ENCODE measurements at places on chromosomes 3 and 15.

GRCh38 chr3:119918992-119919933 is 137.4 kb downstream of the NR1I2 start:
- no peak for DNase-seq

- no peak for DNase-seq
Measured at GRCh38 chr3:115272036-115272824, 125.1 kb upstream of the ZBTB20 start.

GRCh38 chr15:91974321-91974720 is 120.8 kb downstream of the SLCO3A1 start:
- no peak for DNase-seq

DNA sequence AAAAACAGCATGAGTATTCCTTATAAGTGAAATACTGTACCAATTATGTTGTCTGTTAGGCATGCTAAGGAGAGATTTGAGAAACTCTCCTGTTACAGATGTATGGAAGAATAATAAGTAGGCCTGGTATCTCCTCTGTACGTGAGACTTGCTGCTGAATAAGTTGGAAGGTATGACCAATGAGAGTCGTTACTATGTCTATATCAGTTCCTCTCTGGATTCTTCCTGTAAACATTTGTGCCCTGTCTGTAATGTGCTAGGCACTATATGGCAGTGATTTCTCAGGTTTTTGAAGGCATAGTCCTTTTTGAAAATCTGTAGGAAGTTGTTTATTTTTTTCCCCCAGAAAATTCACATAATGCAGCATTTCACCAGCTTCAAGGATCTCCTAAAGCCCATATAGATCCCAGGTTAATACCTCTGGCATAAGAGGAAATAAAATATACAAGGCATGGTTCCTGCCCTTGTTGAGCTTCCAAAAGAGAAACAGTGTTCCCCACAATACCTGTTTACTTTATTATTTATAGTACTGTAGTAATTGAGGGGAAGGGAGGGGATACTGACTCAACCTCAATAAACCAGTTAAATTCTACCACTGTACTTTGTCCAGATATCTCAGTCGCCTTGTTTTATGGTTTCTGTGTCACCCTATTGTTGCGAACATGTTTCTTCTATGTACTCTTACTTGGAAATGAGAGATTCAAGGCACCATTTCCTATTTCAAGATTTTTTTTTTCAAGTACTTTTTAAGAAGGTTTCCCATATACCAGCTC is 28.6 kb downstream of the MAP2K5 start:
- no peak for DNase-seq

GRCh38 chr3:105559856-105560255 is 193.1 kb downstream of the ALCAM start:
- DNase-seq = no peak

GRCh38 chr3:61333192-61333961 is 82.1 kb upstream of the FHIT start:
- no peak for DNase-seq
